Activated CD8-positive, alpha-beta memory T cell treated with anti-CD3 and anti-CD28 coated beads, Interleukin-2, amount 50 U/mL, for 4 hours (primary cell): ENCODE measurements at places on chromosomes 3 and 15.

DNA sequence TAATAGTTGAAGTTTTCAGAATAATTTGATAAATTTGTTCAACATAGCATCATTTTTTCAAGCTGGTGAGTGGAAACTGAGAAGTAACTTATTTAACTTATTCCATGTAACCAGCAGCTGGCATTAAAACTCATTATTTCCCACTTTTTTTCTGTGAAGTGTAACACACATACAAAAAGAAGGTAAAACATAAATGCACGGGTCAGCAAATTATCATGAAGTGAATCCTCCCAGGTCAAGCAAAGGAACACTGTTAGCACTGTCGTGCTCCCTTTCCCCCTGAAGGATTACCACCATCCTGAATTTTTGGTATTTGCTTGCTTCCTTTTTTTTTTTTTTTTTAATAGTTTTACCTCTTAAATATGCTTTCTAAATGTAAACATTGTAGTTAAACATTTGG is 77.6 kb upstream of the LRRFIP2 start:
- no peak for DNase-seq

DNA sequence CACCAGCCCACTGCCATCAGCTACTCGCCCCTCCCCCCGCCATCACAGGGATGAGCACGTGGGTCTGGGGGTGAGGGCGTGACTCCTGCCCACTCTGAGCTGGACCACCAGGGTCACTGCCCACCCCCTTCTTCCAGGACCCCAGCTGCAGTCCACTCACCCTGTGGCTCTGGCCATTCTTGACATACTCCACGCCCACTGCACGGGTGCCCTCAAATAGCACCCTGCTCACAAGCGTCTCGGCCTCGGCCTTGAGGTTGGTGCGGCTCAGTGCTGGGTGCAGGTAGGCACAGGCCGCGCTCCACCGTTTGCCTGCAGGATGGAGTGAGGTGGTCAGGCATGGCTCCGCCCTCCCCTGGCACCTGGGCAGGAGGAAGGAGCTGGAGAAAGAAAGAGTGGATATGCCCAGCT is 23.9 kb downstream of the CHDH start:
- DNase-seq: no peak

GRCh38 chr3:30664884-30665283 is 58.5 kb downstream of the TGFBR2 start:
- no peak for DNase-seq

DNA sequence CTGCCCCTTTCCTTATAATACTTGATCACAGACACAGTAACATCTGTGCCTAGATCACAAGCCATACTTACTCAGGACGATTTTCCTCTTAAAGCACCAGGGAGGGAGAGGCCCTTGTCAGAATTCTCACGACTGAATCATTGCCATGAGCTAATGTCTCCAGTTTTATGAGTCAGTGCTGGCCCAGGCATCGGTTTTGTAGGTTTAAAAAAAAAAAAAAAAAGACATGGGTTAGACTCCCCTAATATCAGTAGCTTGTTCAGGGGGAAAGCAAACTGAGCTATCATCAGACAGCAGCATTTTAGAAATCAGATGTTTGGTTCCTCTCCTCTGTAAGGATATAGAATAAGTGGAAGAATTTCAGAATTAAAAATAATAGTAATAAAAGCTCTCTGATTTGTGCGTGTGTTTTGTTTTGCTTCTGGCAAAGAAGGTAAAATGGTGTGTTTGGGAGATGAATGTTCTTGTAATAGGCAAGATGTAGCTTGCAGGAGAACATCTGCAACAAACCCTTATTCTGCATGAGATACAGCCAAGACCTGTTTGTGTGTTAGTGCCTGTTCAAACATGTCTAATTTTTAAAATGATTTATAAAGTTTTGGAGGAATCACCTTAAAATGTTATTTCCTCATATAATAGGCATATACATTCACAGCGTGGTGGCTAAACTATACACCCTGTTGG is 193.6 kb downstream of the TP63 start:
- DNase-seq: no peak

- DNase-seq: no peak
These were observed 184.9 kb downstream of the FAM43A start for GRCh38 chr3:194870394-194871110.

- DNase-seq: no peak
These were observed 6.7 kb upstream of the PFN2 start for GRCh38 chr3:149977386-149977785.

GRCh38 chr15:78850941-78851755 is 21.5 kb upstream of the MORF4L1 start:
- DNase-seq: no peak

- no peak for DNase-seq
These were observed 66.4 kb downstream of the LRTM1 start for GRCh38 chr3:54861248-54862067.

GRCh38 chr3:118075873-118076272 is 958.8 kb downstream of the IGSF11 start:
- DNase-seq: no peak
